ENCODE measurements at places on chromosomes 5 and 9.

- no peak for DNase-seq
Measured at GRCh38 chr5:165014439-165014838, 1509.0 kb downstream of the MAT2B start.

DNA sequence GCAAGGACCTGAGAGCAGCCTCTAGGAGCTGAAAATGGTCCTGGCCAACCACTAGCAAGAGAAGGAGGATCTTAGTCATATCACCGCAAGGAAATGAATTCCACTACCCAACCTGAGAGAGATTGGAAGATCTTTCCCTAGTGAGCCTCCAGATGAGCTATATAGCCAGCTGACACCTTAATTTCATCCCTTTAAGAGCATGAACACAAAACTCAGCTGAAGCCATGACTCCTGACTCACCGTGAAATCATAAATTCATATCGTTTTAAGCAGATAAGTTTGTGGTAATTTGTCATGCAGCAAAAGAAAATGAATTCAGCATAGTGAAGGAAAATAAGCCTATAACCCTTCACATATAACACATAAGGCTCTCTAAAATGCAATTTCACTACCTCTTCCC, 23.5 kb downstream of the MAPKAP1 start:
- no peak for DNase-seq

- no peak for DNase-seq
Measured at GRCh38 chr9:109311286-109311685, 9.6 kb downstream of the EPB41L4B start.

GRCh38 chr5:34656700-34657273, 659 bp downstream of the RAI14 start:
- DNase-seq, result peak; percentile 55

DNA sequence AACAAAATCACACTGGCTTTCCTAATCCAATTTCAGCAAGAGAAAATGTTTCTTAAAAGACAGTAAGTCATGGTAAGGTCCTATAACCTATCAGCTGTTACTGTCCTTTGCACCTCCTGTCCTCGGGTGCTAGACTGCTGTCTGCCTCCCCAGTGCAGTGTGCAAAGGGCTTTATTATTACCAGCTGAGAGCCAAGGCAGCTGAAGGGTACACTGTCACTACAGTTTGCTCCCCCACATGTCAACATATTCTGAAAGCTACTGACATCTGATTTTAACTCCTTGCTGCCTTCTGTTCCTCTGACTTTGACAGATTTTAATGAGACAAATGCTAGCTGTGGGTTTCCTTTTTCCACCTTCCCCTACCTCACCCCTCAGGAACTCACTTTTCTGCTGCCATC, 389.4 kb upstream of the SLC24A2 start:
- DNase-seq, result no peak

GRCh38 chr5:154442801-154443200, 3.0 kb upstream of the SAP30L start:
- DNase-seq, result no peak

DNA sequence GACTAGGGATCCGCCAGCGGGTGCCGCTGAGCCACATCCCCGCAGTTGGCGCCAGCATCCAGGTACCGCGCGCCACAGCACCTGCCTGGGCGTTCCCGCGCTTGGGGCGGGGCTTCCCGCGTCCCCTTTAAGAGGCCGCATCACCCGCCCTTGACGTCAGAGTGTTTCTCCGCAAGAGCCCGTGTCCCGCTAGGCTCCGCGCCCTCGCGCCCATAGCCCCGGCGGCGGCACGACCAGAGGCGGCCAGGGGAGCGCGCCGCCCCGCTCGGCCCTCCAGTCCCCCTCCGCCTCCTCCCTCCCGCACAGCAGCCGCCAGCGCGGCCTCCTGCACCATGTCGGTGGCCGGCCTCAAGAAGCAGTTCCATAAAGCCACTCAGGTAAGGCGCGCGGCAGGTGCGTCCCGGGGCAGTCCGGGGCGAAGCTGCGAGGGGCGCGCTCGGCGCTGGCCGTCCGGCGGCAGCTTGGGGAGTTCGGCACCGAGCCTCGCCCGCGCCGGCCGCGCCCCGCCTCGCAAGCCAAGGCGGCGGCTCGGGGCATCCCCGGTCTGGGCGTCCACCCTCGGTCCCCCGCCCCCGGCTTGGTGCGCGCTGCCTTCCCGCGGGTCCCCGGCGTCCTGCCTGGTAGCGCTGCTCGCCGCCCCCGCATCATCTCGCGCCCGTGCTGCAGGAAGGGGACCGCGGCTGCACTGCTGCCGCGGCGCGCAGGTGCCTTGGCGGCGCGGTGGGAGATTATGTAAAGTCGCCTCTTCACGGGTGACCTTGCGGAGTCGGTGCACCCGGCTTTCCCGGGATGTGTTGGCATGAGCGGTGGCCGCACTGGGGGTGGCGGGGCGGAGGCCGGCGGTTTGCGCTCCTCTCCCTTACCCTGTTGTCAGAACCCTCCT, at the start of gene SH3GL2:
Gene SH3GL2, plus strand, starts transcription at position 156 of the 883 bp plus-strand sequence.
- peak; percentile 46 for DNase-seq

GRCh38 chr5:180785794-180786221, 16.8 kb downstream of the MGAT1 start:
- peak; percentile 80 for DNase-seq

- no peak for DNase-seq
Measured at GRCh38 chr5:10757043-10757442, 4.0 kb downstream of the DAP start.

GRCh38 chr9:92931606-92932005, 15.7 kb upstream of the FGD3 start:
- no peak for DNase-seq

GRCh38 chr9:78782858-78783257, 485.9 kb downstream of the PSAT1 start:
- no peak for DNase-seq

GRCh38 chr5:57338068-57338867, 144.3 kb downstream of the ACTBL2 start:
- no peak for DNase-seq

DNA sequence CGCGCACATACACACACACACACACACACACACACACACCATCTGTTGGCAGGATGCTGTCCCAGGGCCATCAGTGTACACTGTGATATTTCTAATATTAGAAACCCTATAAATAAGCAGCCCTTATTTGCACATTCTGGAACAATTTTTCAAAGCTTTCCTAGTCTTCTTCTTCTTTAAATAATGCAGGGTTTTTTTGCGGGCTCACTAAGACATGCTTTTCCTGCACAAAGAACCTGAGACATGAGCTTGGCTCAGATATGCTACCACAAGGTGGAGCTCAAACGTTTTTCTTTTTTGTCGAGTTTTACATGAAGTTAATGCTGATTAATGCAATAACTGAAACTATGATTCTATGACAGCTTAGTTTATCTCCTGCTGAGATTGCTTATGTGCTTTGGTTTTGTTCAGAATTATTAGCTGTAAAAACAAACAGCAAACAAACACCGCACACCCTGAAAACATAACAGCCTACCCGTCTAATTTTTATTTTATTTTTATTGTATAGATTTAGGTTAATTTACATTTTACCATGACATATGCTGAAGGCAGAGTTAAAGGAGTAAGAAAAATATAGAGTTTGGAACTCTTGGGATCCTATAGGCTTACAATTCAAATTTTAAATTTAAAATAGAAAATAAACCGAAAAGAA, 95.8 kb downstream of the ALDH1A1 start:
- no peak for DNase-seq

GRCh38 chr9:135802876-135803419, 101.0 kb downstream of the KCNT1 start:
- no peak for DNase-seq

GRCh38 chr5:110590187-110590586, 136.3 kb downstream of the TMEM232 start:
- no peak for DNase-seq

GRCh38 chr9:132163457-132163875, 1.6 kb downstream of the NTNG2 start:
- no peak for DNase-seq

DNA sequence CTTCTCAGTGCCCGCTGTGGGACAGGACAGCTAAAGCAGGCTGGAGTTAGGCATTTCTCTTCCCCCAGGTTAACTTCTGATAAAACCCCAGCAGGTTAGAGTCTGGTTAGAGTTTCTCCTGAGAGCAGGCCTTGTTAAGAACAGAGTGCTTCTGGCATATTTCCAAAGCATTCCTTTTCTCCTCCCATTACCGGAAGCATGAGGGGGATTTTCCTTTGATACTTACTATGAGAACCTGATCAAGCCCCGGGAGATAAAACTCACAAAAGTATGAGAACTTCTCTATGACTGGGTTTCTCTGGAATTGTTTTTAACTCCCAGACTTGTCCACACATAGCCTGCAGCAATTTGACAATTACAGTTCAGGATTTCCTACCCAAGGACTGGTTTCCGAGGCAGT, 77.4 kb upstream of the MAST4 start:
- DNase-seq, result no peak

GRCh38 chr5:172833686-172834414, at the start of gene ERGIC1:
Gene ERGIC1 (plus strand): TSS chr5:172834251. CDS start chr5:172834414, 163 bp downstream.
- peak; percentile 87 for DNase-seq

DNA sequence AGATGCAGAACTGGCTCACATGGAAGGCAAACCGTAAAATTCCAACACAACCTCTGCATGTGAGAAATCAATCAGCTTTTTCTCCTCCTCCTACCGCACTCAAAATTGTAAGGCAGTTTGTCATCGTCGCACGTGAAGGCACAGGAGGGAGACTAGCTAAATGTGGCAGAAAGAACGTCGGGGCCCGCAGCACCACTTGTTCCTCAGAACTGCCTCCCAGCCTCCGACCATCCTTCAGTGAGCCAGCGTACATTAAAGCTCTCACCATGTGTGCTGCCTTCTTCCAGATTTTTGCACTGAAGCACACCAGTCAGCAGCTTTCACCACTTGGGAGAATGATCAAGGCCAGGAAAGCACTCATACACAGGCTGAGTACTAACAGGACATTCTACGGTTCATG, 105.9 kb downstream of the RFX3 start:
- DNase-seq, result no peak

- DNase-seq, result no peak
Measured at GRCh38 chr5:134506054-134507039, 19.1 kb upstream of the JADE2 start.

DNA sequence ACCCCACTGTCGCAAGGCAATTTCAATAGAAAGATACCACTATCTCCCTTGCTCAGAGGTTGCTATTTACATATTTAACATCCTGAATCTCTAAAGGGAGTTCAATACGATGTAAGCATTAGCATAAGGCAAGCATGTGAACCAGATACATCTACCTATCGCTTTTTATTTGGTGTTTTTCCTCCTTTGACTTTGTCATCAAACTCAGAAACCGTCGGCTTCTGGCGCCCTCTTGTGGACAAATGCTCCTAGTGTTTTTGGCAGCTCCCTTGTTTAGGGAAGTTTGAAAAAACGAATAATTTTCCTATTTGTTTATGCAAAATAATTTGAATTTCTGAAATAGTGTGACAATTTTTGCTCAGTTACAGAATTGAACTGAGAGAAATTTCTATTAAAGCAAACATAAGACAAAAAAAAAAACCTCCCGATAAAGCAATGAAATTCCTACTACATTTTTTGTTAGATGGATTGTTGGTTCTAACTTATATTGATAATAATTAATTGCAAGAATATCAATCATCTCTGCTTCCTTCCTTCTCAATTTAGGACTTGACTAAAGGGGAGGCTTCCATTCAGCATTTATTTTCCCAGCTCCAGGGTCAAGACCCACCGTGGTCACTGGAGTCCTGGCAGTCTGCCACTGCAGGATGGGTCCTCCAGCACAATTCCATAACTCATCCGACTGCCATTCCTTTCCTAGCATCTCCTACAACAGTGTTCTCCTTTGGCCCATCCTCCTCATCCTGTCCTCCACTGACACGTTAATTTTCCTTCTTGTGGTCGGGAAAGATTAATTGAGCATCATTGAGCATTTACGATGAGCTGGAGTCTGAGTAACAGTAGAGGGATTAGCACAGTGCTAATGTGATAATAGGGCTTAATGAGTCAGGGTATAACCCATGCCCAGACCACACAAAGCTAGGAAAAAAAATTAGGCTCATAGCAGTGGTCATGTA, 131.8 kb upstream of the CHD1 start:
- peak; percentile 74 for DNase-seq

DNA sequence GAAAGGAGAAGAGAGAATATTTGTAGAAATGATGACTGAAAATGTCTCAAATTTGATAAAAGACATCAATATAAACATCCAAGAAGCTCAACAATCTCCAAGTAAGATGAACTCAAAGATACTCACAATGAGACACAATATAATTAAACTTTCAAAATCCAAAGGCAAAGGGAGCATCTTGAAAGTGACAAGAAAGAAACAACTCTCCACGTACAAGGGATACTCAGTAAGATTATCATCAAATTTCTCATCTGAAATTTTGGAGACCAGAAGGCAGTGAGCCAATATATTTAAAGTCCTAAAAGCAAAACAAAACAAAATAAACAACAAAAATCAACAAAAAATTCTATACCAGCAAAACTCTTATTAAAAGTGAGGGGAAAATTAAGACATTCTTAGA, 428.7 kb downstream of the NFIB start:
- no peak for DNase-seq

All from right forelimb (tissue), 1 donor.